Stimulated activated CD8-positive, alpha-beta memory T cell treated with anti-CD3 and anti-CD28 coated beads, Interleukin-12 subunit alpha, Interleukin-12 subunit beta, amount 100 ng/mL, for 4 hours (primary cell): ENCODE measurements at places on chromosomes 2 and 18.

DNA sequence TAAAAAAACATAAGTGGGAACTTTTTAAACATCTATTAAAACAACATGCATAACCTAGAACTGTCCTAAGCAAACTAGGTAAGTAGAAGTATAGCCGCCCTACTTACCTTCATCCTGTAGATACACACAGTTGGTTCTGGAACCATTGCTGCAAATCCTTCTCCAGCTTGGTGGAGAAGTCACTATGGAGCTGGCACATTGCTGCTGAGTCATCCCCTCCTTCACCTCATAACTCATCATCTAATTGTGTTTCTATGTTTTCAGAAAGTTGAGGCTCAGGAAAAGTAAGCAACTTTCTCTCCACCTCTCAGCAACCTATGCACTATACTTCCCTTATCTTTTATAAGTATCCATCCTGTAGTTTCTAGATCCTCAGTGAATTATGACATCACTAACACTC, 269.8 kb upstream of the MMADHC start:
- DNase-seq = no peak

- DNase-seq = no peak
These were observed 50.9 kb downstream of the COL3A1 start for GRCh38 chr2:189024901-189025618.

GRCh38 chr2:199704358-199705238, 146.4 kb downstream of the FTCDNL1 start:
- DNase-seq = no peak

DNA sequence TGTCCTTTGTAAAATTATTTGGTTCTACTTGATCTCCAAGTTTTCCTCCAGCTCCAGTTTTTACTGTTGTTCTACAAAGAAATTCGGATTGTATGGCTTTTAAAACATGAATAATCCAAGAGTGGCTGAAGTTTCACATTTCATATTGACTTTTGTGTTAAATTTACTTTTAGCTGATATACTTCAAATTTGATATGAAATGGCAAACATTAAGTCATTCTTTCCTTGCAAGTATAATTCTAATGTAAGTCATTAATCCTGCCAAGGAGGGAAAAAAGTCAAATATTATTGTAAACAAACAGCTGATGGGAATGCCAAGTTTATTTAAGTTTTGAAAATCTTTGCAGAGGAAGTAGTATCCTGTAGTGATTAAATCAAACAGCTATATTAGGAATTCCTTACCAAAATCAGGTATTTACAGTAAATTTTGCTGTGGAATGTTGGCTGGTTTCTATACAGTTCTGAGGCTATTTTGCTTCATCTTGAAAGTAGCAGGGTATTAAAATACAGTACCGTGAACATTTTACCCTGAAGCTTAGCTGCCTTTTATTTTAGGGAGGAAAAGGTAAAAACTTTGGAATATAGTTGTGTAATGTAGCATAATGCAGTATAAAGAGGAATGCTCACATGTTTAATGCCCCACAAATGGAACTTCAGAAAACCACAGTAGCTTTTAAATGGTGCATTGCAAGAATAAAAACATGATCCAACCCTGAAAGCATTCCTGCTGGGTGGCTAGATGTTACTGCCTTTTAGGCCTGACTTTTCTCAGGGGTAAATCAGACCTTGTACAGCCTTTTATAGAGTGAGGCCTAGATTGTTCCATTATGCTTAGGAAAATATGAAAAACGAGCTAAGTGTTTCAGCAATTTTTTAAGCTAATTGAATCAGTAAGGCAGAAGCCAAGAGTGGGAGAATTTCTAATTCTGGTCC, 62.7 kb upstream of the NT5C1B start:
- DNase-seq = no peak

DNA sequence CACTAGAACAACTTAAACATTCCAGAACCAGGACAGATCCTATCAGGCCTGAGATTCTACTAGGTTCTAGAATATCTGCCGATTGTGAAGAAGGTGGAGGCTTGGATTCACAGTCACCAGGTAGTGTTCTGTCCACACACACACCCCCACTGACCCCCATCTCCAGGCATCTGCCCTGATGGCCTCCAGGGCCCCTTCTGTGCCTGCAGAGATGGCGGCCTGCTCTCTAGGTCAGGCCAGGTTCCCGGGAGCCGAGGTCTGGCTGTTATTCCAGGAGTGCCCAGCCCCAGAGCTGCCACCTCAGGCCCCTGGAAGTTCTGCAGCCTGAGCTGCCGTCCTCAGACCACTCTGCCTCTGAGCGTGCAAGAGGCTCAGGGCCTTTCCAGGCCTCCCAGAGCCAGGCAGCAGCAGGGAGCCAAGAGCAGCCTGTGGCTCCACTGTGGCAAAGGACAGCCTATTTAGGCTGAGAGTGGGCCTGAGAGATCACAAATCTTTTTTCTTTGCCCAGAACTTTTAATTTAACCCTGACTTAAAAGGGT, 96.2 kb upstream of the ASAP2 start:
- DNase-seq = no peak

GRCh38 chr2:241108271-241109209, 6.5 kb upstream of the MTERF4 start:
- no peak for DNase-seq

DNA sequence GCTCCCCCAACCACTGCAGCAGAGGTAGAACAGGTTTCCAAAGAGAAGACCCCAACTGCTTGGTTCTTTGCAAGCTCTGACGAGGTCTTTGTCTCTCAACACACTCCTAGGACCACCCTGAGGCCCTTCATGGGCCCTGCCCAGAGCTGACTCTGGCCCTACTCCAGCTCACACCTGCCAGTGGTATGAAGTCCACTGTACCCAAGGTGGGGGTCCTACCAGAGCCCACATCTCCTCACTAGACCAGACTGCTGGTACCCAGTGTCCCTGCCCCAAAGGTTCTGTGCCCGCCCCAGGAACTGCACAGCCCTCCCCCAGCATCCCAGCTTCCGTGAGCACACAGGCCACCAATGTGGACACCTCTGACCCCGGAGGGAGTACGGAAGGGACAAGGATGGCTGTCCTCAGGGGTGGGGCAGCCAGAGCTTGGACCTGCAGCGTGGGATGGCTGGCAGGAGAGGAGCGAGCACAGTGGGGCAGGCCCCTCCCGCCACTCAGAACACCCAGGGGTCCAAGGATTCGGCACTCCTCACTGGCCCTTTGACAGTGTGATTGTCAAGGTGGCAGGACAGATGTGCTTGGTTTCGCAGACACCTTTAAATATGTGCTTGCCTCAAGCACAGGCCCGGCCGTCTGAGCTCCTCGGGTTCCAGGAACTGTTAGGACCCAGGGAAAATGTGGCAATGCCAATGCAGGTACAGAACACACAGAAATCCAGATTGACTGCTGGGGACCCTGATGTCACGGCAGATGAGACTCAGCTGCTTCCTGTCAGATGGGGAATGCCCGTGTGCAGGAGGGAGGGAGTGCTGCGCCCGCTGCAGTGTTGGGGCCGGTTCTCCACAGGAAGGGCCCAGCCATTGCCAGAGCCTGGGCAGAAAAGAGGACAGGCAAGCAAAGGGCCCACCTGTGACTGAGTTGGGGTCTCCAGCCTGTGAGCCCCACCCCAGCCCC, 51.2 kb downstream of the MTERF4 start:
- DNase-seq = no peak

DNA sequence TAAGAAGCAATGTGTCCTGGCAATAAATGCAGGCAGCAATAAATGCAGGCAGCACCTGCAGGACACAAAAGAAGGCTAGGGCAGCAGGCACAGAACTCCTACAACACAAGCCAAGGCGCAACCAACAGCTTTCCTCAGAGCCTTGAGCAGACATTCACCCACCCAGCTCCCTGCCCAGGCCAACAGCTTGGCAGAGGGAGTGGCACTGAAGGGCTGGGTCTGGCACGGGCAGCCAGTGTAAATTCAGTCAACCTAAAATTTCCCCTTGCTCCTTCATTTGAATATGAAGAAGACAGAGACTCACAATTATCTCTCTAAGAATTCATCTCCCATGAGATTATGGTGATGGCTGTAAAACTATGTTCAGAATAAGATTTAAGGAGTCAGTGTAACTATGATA, 35.4 kb downstream of the AAK1 start:
- no peak for DNase-seq

GRCh38 chr2:105454801-105455485, 56.1 kb upstream of the FHL2 start:
- DNase-seq = no peak

- DNase-seq = no peak
These were observed 17.4 kb upstream of the SMARCAL1 start for GRCh38 chr2:216394881-216395280.

GRCh38 chr2:216335252-216335651, 37.0 kb downstream of the MARCHF4 start:
- DNase-seq = no peak

DNA sequence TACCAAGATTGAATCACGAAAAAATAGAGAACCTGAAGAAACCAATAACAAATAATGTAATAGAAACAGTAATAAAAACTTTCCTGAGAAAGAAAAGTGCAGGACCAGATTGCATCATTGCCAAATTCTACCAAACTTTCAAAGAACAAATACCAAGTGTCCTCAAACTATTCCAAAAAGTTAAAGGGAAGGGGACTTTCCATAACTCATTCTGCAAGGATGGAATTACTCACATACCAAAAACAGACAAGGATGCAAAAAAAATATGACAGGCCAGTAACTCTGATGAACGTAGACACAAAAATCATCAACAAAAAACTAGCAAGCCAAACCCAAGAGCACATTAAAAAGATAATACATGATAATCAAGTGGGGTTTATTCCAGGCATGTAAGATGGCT, 172.3 kb upstream of the SLC35G4 start:
- DNase-seq = no peak

DNA sequence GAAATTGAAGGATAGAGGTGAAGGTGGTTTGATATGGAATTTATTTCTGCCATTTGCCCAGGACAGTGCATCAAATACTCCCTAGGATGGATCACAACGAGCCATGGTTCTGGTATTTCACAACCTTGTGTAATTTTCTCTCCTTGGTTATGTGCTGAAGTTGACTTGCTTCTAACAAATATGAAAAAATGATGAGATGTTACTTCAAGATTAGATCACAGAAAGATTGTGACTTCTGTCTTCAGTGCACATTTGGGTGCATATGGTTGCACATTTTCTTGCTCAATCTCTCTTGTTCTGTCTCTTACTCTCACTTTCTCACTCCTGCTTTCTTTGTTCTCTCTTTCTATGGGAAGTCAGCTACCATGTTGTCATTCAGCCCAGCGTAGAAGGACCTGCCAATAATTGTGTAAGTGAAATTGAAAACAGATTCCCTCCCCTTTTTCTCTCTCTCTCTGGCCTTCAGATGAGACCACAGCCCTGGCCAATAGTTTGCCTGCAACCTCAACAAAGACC, 104.6 kb upstream of the RMDN2 start:
- DNase-seq = no peak

GRCh38 chr2:127592761-127593227, 53.2 kb upstream of the GPR17 start:
- DNase-seq = no peak

GRCh38 chr2:103615611-103616105, 853.8 kb downstream of the TMEM182 start:
- no peak for DNase-seq

DNA sequence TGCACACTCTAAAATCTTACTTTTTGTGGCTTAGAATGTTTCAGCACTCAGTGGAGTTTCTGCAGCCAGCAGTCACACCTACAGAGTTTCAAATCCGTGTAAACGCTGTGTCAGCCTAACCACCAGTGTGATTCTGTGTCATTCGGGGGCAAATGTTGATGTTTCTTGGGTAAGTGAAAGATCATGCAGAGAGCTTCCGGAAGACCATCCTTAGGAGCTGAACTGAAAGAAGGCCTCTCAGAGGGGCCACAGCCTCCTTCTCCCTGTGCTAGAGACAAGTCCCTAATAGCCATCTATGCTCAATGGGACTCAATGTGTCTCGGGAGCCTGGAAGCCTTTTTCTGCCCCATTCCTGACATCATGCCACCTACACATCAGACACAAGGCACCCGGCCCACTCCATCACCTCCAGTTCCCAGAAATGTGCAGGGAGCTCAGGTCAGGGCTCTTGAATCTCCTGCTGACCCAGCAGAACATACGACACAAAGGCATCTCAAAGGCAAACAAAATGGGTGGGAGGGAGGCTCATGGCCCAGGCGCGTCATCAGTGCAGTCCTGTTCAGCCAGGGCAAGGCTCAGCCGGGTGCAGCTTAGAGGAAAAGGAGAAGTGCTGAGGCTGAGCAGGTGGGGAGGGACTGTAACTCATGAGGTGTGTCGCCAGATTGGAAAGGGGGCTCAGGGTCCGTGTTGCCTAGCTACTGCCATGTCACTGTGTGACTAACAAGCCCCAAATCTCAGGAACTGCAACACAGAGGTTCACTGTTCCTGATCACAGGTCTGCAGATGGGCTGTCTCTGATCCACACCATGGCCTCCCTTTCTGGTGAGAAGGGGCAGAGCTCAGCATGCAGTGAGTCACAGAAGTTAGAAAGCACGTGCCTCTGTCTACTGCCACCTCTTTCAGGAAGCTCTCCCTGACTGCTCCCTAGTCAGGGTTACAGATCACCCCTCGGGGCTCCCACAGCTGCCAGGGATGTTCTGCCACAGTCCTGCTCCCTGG, 82.0 kb downstream of the SMAD7 start:
- peak; percentile 24 for DNase-seq

GRCh38 chr2:119352357-119352756, 14.3 kb downstream of the C2orf76 start:
- DNase-seq = no peak

DNA sequence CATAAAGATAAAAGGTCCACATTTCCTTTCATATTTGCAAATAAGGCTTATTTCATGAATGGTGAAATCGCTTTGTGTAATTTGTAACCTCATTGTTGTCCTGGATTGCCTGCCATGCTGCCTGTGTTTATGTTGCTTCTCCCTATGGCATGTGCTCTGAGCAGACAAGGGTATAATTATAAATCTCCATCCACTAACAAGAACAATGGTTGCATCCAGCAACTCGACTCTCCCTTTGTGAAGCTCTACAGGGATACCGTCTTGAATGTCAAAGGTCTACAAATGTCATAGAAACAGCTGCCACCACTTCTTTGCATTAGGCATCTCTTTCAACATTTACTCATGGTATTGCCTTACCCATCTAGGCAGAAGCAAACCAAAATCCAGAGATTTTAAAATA, 209.6 kb downstream of the SLC8A1 start:
- DNase-seq = no peak

- DNase-seq = no peak
These were observed 463.4 kb downstream of the EIPR1 start for GRCh38 chr2:2914252-2914651.

- DNase-seq = no peak
These were observed 178.0 kb downstream of the DLGAP1 start for GRCh38 chr18:4276953-4277585.

DNA sequence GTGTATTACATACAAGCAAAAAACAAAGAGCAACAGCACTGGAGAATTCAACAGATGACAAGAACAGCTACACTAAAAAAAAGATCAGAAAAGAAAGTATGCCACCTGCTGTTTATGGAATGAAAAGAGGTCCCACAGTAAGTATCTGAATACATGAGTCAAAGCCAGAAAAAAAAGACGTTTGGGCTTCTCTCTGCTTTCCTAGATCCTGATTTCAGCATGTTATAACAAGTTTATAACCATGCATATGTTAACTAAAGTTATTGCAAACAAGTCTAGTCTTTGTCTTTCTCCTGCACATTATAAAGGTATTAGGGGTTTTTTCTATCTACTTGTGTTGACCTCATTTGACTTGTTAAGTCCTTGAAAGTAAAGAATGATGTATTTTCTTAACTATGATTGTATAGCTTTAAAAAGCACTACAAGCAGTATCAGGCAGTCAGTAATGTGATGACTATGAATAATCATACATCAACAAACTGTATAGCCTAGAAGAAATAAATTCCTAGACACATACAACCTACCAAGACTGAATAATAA, 108.5 kb upstream of the COL5A2 start:
- DNase-seq = no peak
